ENCODE measurements at places on chromosomes 12 and 14.

- DNase-seq: no peak
Measured at GRCh38 chr14:69090187-69090789, 62.6 kb downstream of the DCAF5 start.

DNA sequence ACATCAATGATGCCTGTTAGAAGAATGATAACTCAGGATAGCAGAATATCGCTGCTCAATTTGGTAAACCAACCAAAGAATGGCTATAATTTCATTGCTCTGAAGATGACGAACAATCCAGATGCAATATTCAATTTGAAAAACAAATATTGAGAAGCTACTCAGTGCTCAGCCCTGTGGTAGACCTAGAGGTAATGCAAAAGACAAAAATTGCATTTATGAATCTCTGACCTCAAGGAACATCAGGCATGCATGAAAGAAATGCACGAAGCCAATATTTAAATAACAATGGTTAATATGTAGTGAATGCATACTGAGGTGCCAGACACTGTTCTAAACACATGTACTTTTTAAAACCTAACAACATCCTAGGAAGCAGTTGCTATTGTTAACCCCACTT, 298.6 kb upstream of the TMTC1 start:
- no peak for DNase-seq

DNA sequence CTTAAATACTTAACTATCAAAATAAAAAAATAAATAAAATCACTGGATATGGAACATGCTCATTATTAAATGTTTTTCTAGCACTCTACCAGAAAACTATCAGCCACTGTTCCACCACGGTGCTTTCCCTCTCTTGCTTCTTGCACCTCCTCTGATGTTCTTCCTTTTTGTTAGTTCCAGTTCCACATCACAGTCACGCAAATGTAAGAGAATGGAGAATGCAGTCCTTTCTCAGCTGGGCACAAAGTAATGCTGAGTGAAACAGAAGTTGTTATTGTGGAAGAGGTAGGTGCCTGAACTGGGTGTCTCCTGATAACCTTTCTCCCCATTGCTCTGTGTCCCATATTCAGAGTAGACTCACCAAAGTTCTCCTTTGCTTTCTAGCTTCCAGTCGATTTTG, 1116.9 kb upstream of the TMEM132C start:
- no peak for DNase-seq

DNA sequence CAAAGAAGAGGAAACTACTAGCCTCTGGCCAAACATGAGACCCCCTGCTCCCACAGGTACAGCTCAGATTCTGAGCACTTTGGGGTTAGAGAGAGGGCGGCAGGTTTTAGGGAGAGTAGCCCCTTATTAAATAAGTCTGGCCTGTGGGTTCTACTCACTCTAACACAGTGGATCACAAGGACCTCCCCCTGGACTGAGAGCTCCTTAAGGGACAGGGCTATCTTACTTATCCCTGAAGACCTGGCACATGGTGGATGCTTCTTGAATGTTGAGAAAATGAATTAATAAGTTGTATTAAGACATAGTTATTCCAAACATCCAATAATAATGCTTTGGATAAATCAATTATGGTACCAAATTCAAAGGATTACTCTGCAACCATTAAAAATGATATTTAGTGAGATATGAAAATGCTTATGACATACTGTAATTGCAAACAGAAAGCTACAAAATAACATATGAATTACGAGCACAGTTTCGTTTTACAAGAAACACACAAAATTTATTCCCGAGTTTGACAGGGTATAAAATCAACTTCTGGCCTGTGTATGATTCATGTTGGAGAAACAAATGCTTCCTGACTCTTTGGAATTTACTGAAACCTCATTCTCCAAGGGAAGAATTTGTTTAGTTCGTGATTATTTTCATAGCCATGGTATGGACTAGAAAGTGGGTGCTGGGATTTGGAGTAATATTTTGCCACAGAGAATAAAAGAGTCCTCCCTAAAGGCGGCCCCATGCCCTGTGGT, 59.3 kb upstream of the BDKRB2 start:
- no peak for DNase-seq

- no peak for DNase-seq
Measured at GRCh38 chr12:20436316-20436715, 68.0 kb downstream of the PDE3A start.

DNA sequence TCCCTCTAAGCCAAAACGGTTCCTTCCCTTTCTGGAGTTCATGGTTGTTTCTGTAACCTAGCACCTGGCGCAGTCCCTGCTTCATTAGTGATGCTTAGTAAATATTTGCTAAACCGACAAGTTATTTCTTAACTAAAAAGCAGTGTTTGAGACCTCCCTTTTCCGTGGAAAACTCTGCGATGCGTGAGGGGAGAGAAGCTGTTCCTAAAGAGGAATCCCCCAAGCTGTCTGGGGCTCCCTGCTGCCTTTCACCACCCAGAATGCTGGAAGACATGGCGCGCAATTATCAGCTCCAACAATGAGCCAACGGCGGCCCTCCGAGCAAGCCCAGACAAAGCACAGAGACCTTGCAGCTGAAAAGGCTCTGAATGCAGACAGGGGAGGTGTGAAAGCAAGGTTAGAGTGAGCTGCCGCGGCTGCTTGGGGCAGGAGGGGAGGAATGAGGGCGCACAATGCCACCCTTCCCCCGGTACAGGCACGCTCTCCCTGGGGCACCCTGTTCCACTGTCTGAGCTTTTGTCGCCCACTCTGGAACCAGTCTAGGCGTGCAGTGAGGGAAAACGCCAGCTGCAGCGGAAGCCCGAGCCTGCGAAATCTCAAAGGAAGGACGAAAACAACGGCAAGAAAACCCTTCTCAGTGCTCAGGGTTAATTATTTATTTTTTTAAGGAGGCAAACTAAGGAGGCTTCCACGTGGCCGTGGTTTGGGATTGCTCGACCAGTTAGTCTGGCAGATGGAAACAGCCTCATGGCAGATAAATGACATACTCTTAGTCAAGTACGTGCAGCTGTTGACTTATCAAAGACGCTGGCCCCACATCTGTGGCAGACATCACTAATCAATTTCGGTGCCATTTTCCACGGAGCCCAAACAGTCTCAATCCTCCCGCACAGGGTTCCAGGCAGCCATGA, 66.3 kb downstream of the RBM19 start:
- no peak for DNase-seq

DNA sequence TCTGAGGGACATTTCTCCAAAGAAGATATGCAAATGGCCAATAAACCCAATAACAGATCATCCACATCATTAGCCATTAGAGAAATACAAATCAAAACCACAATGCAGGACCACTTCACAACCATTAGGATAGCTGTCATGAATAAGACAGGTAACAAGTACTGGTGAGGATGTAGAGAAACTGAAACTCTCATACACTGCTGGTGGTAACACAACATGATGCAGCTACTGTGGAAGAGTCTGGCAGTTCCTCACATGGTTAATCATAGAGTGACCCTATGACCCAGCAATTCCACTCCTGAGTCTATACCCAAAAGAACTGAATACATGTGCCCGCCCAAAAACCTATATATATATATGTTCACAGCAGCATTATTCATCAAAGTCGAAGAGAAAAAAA, 39.0 kb downstream of the TTC9 start:
- DNase-seq: no peak

DNA sequence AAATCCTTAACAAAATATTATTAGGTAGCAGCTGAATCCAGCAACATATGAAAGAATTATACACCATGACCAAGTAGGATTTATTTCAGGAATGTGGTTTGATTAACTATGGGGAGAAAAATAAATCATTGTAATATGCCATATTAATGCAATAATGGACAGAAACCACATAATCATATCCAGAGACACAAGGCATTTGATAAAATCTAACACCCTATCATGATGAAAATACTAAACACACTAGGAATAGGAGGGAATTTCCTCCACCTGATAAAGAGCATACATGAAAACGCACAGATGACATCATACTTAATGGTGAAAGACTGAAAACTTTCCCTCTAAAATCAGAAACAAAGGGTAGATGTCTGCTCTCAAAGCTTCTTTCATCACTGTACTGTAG, 238.9 kb downstream of the PHLDA1 start:
- DNase-seq: no peak

GRCh38 chr12:71431991-71432390, 7.6 kb upstream of the LGR5 start:
- DNase-seq: no peak

Measured in NK-92 treated with Interleukin-12 subunit alpha and Interleukin-12 subunit beta, amount 100 ng/mL, for 24 hours (cell line).